Right lobe of liver (tissue), 6 donors: ENCODE measurements at places on chromosomes 2 and 18.

- DNase-seq: no peak
Measured at GRCh38 chr18:37508207-37508606, 57.4 kb downstream of the CELF4 start.

- no peak for DNase-seq
Measured at GRCh38 chr18:57668021-57668420, 46.4 kb upstream of the NARS1 start.

GRCh38 chr2:54638103-54638502 is 85.4 kb upstream of the EML6 start:
- no peak for DNase-seq

GRCh38 chr2:58006952-58007284 is 39.7 kb upstream of the VRK2 start:
- DNase-seq: no peak

DNA sequence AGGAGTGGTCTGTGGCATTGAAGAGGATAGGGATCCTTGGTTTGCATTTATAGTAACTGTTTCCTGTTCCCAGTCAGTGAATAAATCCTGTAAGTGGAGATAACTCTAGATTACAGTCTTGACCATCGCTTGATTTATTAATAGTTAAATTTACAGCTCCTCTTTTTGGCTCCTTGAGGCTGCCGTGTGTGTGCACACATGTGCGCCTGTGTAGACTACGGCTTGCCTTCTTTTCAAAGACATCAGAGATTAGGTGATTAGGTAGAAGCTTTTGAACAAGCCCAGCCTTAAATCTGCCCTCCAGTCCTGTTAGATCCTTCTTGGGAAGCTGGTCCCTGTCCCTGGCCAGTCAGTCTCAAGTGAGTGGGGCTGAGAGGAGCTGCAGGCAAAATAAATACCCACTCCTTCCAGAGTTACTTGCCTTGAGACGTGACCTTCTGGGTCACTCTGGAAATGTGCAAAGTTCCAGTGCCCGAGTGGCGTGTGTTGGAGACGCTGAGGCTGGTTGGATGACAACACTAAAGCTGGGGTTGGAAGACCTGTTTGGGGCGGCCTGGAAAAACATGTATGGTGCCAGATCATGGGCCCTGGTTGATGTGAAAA is 32.0 kb downstream of the TCF7L1 start:
- no peak for DNase-seq

GRCh38 chr18:63444580-63444979 is 22.3 kb upstream of the VPS4B start:
- no peak for DNase-seq

DNA sequence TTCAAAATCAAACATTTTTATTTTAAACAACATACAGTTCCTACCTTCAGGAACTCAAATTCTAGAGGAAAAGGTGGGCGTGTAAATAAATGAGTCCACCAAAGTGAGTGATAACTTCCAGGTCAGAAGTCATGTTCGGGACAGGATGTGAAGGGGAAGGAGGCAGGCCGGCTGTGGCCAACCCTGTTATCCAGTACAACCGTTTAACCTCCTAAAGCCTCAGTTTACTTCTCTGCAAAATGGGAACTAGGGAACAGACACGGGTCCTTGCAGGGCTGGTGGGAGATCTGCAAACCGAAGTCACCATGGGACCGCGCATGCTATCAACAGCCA is 373 bp downstream of the EIPR1 start:
- DNase-seq: no peak

- no peak for DNase-seq
Measured at GRCh38 chr2:171402906-171403580, 30.7 kb downstream of the METTL8 start.

DNA sequence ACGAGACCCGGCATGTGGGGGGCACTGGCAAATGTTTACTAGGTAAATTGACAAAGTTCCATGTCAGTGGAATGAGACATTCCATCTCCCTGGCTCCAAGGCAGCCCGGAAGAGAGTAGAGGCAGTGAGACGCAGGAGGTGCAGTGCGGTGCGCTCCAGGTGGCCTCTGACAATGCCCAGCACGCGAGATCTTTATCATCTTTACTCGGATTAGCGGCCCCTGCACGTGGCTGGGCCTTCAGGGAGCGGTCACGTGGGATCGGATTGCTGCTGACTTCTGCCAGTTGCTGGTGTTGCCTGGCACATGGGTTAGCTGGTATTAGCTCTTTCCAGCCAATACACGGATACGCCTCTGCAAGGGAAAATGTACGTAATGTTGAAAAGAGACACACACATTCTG is 151.2 kb upstream of the ALKAL2 start:
- no peak for DNase-seq

- DNase-seq: no peak
Measured at GRCh38 chr18:255171-255570, 12.7 kb downstream of the THOC1 start.

DNA sequence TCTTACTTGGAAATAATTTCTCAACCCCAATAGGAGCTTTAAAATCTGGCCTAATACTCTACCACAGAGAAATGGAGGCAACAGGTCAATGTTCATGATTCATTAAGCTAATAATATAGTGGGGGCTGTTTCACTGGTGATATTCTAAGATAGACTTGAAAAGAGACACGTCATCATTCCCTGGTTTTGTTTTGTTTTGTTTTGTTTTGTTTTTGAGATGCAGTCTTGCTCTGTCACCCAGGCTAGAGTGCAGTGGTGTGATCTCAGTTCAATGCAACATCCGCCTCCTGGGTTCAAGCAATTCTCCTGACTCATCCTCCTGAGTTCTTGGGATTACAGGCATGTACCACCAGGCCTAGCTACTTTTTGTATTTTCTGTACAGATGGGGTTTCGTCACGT is 37.5 kb upstream of the SOS1 start:
- no peak for DNase-seq

DNA sequence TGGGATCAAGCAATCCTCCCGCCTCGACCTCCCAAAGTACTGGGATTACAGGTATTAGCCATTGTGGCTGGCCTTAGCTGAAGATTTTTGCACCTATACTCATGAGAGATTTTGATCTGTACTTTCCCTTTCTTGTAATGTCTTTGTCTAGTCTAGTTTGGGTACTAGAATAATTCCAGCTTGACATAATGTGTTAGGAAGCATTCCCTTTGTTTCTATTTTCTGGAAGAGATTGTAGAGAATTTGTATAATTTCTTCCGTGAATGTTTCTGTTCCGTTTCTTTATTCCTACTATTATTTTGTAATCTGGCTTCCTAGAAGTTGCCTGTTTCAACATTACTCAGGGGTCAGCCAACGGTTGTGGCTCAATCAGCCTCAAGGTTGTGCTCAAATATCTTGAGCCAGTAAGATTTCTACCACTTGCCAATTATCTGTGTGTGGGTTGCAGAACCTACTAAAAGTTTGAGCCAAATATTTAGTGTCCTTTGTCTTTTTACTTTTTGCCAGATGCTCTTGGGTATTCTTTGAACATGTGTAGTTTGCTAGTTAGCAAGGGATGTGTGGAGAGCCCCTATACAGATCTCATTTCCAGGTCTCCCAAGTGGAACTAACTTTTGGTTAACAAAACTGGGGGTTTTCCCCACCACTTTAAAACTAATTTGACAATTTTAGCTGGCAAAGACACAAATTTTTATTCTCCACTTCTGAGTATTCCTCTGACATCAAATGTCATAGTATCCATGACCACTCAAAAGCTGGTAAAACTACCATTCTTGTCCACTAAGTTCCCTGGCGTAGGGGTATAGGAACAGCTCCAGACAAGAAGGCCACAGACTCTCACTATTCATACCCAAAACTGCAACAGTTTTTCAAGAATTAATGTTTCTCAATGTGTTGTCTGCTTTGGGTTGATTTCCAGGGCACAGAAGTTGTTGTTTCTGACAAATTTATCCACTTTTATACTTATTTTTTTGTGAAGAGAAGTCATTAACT is 42.8 kb upstream of the BAZ2B start:
- no peak for DNase-seq

DNA sequence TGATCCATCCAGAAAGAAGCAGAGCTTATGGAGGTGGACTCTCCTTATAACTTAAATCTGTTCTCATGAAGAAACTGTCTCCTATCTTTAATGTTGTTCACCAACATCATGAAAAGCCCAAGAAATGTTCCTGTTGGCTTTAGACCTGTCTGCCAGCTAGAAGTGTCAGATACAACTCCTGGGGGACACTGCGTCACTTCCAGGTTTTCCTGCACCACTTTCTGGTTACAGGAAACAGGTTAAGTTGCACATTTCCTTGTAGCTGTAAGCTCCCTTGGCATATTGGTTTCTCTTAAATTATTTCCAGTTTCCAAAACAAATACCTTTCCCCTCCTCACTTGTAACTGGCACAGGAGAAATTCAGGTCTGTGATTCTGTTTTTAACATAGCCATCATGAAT is 2.9 kb downstream of the CEP68 start:
- no peak for DNase-seq

- no peak for DNase-seq
Measured at GRCh38 chr2:105755895-105756294, 11.2 kb downstream of the NCK2 start.

DNA sequence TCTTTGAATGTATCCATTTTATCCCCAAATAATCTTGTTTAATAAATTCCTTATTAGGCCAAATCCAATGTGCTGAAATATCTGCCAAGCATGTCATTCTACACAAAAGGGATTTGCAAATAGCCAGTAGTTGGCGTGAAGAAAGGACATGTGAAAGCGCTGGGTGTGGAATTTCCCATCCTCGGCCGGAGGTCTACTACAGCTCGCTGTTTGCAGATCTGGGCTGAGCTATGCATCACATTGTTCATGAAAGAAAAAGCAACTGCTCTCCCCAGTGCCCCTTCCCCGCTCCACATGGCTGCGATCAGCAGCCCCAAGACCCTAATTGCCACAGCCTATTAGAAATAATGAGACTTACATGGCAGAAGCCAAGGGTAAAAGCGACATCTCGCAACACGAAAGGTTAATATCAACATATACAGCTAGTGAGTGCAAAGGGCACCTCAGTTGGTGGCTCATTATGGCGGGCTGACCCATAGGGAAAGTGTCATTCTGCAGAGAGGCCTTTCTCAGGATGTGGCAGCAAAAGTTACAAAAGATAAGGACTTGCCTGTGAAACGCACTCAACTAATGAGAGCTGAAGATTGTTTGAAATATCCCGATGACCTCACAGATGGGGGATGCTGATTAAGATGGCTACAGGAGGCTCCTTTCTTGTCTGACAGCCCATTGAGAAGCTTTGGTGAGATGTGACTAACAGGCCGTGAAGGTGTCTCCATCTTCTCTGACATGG is 126.9 kb upstream of the CYP1B1 start:
- no peak for DNase-seq

DNA sequence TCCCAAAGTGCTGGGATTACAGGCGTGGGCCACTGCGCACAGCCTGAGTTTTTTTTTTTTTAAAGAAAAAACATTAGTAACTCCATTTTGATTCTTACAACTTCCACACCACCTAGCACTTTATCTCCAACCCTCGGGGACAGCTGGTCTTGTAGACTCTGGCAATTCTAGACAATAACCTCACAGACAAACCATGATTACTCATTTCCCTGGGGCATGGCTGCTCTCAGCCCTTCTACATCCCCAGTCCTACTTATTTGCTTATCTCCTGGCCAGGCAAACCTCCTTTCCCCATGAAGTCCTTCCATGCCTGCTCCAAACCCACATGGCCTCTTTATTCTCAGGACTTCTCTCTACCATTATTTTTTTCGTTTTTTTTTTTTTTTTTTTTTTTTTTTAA is 91.1 kb downstream of the ACTR3 start:
- DNase-seq: no peak

DNA sequence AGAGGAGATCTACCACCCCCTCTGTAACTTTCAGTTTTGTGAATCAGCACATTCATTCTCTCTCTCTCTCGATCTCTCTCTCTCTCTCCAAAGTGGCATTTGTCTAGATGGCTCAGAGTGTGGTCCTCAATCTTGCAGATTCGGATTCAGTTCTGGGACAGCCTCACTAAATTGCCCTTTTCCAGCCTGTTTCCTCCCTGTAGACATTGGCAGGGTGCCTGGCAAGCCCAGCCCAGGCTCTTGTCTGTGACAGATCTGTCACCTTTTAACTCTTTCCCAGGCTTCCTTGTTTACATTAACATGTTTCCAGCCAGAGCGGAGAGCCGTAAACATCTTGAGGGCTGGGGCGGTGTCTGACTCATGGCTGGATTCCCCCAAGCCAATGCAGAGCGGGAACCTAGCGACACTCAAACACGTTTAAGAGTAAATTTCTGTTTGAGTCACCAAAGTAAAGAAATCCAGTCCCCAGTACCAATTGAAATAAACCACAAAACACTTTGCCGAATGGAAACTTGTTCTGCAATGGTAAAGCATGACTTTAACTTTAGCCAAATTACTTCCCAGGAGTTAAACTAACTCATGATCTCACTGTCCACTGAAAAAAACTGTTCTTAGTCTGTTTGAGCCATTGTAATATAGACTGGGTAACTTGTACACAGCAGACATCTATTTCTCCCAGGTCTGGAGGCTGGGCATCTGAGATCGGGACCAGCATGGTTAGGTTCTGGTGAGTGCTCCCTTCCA is 6.6 kb upstream of the CYP27C1 start:
- peak; percentile 84 for DNase-seq

GRCh38 chr2:194319222-194319992 is 1337.6 kb upstream of the SLC39A10 start:
- DNase-seq: no peak

- DNase-seq: no peak
Measured at GRCh38 chr2:42200926-42201855, 32.0 kb downstream of the EML4 start.

- DNase-seq: no peak
Measured at GRCh38 chr18:58464104-58464625, 164.7 kb downstream of the ALPK2 start.

- no peak for DNase-seq
Measured at GRCh38 chr18:9048808-9049494, 53.5 kb upstream of the NDUFV2 start.

GRCh38 chr2:74025971-74026612 is 41.4 kb downstream of the TET3 start:
- DNase-seq: no peak

- DNase-seq: no peak
Measured at GRCh38 chr2:1375794-1376193, 37.5 kb upstream of the TPO start.

GRCh38 chr2:135797497-135798274 is 39.3 kb downstream of the LCT start:
- DNase-seq: peak; percentile 75

GRCh38 chr2:174014699-174015070 is 49.5 kb upstream of the SP3 start:
- DNase-seq: no peak

DNA sequence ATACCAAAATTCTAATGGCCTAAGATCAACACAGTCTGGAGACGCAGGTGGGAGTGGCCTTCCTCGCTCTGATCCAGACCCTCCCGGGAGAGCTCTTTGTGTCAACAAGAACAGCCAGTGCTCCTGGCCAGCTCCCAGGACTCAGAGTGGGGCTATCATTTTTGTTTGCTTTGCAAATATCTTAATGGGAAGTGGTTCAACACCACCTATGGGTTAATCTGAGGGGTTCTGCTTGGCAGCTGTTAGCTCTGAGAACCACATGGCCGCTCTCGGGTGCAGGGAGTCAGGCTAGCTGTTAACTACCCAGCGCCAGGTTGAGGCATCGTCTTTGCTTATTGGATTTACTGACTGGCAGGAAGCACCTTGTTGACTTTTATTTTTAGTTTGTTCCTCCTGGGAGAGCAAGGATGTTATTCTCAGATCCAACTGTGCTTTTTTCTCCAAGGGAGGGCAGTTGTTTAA is 184.8 kb upstream of the SP5 start:
- DNase-seq: peak; percentile 82
